Stimulated activated CD4-positive, alpha-beta T cell treated with anti-CD3 and anti-CD28 coated beads, Interleukin-2, amount 100 ng/mL, for 4 hours (primary cell): ENCODE measurements at places on chromosomes 3 and 15.

DNA sequence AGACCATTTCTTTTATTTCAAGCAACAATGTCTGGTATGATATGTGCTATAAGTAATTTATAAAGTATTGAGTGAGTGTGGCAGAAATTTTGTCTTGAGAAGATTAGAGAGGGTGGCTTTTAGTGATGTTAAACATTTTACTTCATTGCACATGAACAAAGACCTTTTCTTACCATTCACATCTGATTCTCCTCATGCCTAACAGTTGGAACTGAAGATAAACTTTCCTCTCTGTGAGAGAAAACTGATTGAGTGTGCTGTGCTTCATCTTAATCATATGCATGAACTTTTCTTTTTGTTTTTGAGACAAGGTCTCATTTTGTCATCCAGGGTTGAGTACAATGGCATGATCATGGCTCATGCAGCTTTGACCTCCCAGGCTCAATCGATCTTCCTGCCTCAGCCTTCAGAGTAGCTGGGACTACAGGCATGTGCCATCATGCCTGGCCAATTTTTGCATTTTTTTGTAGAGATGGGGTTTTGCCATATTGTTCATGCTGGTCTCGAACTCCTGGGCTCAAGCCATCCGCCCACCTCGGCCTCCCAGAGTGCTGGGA, 377.7 kb upstream of the GOLIM4 start:
- no peak for DNase-seq

DNA sequence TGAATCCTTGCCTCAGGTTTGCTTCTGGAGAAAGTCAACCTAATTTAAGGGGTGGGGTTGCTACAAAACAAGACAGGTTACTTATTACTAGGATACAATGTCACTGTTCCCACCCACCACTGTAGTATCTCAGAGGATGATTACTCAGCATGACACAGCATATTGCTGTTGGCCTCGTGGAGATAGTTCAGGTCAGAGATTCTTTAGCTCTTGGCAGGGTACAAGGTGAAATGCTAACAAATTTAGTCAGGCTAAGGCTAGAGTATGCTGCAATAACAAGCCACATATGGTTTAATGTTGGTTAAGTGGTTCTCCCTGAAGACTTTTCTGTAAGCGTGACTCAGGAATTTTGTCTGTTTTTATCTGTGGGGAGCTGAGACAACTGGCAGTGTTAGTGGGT, 161.8 kb downstream of the EDEM1 start:
- no peak for DNase-seq

- DNase-seq = no peak
Observed at GRCh38 chr3:9074079-9074478, 110.8 kb upstream of the RAD18 start.

DNA sequence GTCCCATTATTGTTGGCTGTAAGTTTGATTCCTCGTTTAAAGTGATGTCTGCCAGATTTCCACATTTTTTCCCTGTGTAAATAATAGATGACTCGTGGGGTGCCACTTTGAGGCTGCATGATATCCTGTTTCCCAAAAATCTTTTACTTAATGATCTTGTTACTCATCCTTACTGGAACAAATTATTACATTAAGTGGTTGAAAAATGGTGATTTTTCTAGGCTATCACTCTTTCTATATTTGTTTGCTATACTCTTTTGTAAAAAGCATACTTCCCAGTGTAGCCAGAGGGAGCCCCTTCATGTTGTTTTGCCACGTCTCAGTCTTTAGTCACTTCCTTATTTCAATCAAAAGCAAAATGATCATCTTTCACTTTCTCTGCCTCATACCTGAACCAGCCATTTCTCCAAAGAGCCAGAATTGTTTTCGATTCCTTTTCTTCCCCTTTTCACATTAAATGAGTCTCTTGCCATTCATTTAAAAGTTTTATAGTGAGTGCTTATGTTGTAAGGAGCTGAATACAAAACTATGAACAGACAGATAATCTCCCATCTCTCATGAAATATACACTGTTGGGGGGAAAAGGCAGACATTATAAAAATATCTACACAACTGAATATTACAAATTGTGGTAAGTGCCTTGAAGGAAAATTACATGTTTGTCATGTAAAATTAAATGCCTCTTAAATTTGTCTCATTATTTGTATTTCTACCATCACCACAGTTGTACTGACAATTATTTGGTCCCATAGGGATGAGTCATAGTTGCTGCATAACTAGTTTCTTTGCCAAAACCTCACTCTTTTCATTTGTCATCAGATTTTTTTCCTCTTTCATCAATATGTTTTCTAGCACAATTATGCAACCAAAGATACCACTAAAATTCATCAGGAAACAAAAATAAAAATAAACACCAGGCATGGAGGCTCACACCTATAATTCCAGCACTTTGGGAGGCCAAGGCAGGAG, 41.5 kb downstream of the ADGRG7 start:
- no peak for DNase-seq

- DNase-seq = no peak
Observed at GRCh38 chr15:56659197-56659596, 74.1 kb downstream of the ZNF280D start.

- DNase-seq = no peak
Observed at GRCh38 chr15:61205346-61205921, 23.7 kb downstream of the RORA start.

DNA sequence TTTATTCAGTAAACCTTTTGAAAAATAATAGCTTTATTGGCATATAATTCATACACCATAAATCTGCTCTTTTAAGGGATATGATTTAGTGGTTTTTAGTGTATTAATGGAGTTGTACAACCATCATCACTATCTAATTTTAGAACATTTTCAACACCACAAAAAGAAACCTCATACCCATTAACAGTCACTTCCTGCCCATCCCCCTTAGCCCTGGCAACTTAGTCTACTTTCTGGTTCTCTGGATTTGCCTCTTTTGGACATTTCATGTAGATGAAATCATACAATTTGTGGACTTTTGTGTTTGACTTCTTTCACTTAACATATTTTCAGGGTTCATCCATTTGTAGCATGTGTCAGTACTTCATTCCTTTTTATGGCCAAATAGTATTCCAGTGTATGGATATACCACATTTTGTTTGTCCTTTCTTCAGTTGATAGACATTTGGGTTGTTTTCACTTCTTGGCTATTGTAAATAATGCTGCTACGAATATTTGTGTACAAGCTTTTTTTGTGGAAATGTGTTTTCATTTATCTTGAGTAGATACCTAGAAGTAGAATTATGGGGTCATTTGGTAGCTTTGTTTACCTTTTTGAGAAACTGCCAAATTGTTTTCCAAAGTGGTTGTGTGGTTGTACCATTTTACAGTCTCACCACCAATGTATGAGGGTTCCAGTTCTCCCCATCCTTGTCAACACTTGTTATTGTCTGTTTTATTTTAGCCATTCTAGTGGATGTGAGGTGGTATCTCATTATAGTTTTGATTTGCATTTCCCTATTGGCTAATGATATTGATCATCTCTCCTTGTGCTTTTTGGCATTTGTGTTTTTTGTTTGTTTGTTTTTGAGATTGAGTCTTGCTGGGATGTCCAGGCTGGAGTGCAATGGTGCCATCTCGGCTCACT, 45.8 kb downstream of the SMAD3 start:
- no peak for DNase-seq

GRCh38 chr15:58217460-58217859, 79.3 kb downstream of the AQP9 start:
- DNase-seq = no peak

DNA sequence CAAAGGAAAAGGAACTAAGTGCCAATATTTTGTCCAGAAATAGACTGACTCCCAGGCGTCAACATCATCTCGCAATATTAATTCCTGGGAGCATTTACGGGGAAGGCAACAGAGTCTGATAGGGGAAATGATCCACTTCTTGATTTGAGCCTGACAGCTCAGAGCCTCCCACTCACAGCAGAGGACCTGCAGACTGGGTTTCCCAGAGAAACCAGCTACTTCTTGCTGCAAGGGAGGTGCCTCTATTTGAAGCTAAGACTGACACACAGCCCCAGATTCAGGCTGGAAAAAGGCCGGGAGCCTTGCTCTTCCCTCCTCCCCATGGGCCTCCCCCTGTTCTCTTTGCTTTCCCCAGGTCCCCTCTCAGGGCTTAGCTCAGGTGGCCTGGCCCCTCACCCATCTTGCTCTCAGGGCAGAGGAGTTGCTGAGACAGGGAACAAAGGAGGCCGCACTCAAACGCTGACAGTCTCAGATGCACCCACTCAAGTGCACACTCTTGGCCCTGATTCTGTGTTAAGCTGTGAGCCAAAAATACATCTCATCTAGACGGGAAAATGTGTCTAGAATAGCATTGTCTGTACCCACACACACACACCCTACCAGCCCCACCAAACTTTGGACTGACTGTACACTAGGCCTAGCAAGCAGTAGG, 49.8 kb upstream of the DCLK3 start:
- no peak for DNase-seq

DNA sequence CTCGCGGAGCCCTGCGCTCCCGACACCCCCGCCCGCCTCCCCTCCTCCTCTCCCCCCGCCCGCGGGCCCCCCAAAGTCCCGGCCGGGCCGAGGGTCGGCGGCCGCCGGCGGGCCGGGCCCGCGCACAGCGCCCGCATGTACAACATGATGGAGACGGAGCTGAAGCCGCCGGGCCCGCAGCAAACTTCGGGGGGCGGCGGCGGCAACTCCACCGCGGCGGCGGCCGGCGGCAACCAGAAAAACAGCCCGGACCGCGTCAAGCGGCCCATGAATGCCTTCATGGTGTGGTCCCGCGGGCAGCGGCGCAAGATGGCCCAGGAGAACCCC, 464 bp downstream of the SOX2 start:
- DNase-seq = no peak

DNA sequence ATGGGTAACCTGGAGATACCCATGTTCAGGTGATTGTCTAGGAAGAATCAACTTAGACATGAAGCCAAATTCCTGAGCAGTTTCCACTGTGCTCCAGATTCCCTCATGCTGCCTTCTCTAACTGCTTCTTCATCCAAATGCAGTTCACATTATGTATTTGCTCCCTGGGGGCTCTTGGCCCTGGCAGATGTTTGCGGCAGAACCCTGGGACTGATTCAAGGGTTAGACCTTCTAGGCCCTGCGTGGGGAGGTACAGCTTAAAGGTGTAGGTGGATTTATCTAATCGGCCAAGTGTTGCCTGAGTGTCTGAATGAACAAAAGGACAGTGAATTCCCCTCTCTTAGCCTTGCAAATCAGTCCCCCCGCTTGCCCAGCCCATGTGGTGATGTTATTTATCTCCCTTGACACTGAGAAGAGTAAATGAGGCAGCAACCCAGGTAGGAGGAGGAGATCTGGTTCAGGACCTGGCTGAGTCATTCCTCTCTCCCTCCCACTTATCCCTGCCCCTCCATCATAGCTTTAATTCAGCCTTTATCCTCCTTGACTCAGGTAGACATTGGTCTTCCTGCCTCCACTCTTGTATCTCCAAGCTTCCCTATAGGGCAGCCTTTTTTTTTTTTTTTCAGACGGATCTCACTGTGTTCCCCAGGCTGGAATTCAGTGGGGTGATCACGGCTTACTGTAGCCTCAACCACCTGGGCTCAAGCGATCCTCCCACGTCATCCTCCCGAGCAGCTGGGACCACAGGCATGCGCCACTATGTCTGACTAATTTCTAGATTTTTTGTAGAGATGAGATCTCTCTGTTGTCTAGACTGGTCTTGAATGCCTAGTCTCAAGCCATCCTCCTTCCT, 54.8 kb downstream of the MAGEF1 start:
- DNase-seq = no peak

- DNase-seq = no peak
Observed at GRCh38 chr3:169827712-169828111, 15.0 kb upstream of the LRRC34 start.

GRCh38 chr15:38316311-38316710, 63.7 kb downstream of the SPRED1 start:
- no peak for DNase-seq

GRCh38 chr3:43964640-43965039, 273.9 kb downstream of the ABHD5 start:
- DNase-seq = no peak

GRCh38 chr3:139312959-139313358, 30.9 kb upstream of the MRPS22 start:
- DNase-seq = no peak

- DNase-seq = no peak
Observed at GRCh38 chr3:116394365-116394764, 50.9 kb downstream of the LSAMP start.

GRCh38 chr3:4497005-4497692, 4.0 kb downstream of the ITPR1 start:
- DNase-seq = no peak

- DNase-seq = no peak
Observed at GRCh38 chr3:185280572-185281365, 26.9 kb upstream of the EHHADH start.

DNA sequence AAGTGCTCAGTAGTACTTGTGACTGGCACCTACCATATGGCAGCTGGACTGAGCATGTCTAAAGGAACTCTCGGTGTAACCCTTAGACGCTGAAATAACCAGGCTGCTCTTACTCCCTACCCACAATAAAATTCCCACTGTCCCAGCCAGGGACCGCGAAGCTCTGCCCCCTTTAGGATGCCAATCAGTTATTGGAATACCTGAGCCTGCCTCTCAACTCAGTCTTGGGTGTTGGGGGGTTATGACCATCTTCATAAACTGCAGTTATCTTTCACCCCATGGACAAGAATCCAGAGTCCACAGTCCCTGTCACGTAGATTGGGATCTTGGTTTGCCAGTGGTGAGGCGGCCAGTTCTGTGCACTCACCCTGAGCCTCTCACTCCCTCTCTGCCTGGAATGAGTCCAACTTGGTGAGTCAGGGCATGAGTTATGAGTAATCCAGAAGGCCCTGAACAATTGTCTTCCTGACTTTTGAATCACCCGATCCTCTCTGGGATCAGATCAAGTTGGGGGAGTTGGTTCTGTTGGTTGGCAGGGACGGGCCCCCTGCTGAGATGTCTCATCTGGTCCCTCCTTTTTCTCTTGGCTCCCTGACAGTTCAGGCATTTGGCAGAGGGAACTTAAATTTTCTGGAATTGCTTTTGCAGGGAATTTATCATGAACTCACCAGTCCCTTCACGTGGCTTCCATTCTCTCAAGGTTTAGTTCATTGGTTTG, 120.1 kb upstream of the UBE2E1 start:
- DNase-seq = no peak

DNA sequence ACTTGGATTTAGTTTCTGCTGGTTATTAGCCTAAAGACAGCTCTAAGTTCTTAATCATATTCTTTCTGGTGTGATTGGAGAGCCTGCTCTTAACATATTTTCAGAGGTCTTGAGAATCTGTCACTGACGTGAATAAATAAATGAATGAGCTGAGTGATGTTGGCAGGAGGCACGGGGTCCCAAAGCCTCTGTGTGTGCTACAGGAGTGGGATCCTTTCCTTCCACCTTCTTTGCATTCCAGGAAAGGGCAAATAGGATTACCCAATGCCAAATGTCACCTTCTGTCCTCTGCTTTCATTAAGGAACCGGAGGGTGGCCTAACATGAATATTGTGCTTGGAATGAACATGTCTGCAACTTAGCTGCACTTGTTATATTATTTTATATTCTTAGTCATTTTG, 53.1 kb downstream of the CD47 start:
- DNase-seq = no peak

GRCh38 chr15:33844597-33844996, 123.7 kb upstream of the CHRM5 start:
- DNase-seq = no peak

GRCh38 chr3:181629711-181630110, 82.0 kb upstream of the SOX2 start:
- DNase-seq = no peak

GRCh38 chr3:177473184-177473583, 275.9 kb upstream of the TBL1XR1 start:
- no peak for DNase-seq

GRCh38 chr15:74628199-74628598, 12.6 kb downstream of the CLK3 start:
- no peak for DNase-seq

- DNase-seq = no peak
Observed at GRCh38 chr15:38190501-38190900, 62.1 kb upstream of the SPRED1 start.

GRCh38 chr3:4061195-4061594, 242.0 kb upstream of the SETMAR start:
- no peak for DNase-seq
